Hepatocyte (in vitro differentiated cells): ENCODE measurements at places on chromosomes 2 and 18.

DNA sequence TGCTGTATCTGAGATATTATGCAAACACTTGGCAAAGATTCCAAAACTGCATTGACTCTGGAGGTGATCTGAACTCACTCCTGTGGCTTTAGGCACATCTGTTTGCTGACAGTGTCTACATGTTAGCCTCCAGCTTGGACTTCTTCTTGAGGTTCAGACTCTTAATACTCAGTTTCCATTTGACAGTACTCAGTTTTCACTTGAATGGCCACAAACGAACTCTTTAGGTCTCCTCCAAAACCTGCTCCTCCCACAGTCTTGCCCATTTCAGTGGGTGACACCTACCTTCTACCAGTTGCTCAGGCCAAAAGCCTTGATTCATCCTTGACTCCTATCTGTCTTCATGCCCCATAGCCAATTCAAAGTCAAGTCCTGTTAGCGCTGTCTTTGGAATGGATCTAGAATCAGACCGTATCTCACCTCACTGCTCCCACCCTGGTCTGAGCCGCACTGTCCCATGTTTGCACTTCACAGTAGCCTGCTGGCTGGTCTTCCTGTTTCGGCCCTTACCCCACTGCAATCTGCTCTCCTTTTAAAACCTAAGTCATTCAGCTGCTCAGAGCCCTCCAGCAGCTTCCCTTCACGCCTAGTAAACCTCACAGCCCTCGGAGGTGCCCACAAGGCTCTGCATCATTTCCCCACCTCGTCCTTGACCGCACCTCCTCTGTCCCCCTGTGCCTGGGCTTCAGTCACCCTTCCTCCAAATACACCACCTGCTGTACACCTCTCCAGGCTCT lies 10.5 kb downstream of the ATG16L1 start:
- DNase-seq: no peak

- DNase-seq: no peak
Observed at GRCh38 chr2:23546913-23547312, 161.9 kb downstream of the KLHL29 start.

- no peak for DNase-seq
Observed at GRCh38 chr2:8234253-8234652, 447.6 kb upstream of the ID2 start.

GRCh38 chr2:132033949-132034348 lies 127.8 kb downstream of the ANKRD30BL start:
- DNase-seq: no peak

GRCh38 chr2:96934182-96934495 lies 52.2 kb downstream of the FAM178B start:
- DNase-seq: no peak
